ENCODE measurements at places on chromosomes 1 and 21.

DNA sequence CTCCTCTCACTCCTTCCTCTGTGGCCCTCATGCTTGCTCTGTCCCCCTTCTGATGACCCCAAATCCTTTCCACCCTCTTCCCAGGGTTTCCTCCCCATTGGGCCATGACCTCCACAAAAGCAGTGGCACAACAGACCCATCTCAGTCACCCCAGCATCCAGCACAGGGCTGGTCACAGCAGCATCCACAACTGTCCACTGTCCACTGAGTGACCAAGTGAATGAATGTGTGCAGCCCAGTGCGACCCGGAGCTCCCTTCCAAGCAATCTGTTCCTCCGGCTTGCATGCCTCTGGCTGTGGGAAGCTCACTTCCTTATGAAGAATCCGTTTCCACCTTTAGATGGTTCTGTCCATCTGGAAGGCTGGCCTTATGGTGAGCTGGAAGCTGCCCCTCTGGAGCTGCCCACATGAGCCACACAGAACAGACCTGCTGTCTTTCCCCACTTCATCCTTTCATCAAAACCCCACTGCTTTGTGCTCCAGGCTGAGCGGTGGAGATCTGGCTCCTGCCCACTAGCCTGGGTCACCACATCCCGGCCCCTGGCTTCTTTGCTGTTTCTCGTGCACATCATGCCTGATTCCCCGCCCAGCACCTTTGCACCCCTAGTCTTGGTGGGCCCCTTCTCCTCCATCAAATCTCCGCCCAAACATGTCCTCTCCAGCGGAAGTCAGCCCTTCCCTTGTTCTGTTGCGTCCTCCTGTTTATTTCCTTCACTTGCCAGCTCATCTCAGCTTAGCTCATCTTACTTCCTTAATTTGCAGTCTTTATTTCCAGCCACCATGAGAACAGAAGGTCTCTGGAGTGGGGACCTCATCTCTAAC, 56.4 kb downstream of the EDN2 start:
- DNase-seq = no peak

- DNase-seq = no peak
Measured at GRCh38 chr21:31186916-31187315, 148.6 kb upstream of the KRTAP19-8 start.

GRCh38 chr1:156281693-156282478, 739 bp downstream of the SMG5 start:
- DNase-seq = no peak

- no peak for DNase-seq
Measured at GRCh38 chr1:86441997-86442396, 18.0 kb downstream of the CLCA2 start.

GRCh38 chr1:200162258-200162657, 134.7 kb downstream of the NR5A2 start:
- no peak for DNase-seq

- DNase-seq = no peak
Measured at GRCh38 chr1:232667778-232668165, 37.8 kb upstream of the SIPA1L2 start.

GRCh38 chr1:84973498-84974334, 23.2 kb downstream of the MCOLN2 start:
- no peak for DNase-seq

GRCh38 chr1:205581321-205581980, 50.4 kb downstream of the ELK4 start:
- DNase-seq = no peak

DNA sequence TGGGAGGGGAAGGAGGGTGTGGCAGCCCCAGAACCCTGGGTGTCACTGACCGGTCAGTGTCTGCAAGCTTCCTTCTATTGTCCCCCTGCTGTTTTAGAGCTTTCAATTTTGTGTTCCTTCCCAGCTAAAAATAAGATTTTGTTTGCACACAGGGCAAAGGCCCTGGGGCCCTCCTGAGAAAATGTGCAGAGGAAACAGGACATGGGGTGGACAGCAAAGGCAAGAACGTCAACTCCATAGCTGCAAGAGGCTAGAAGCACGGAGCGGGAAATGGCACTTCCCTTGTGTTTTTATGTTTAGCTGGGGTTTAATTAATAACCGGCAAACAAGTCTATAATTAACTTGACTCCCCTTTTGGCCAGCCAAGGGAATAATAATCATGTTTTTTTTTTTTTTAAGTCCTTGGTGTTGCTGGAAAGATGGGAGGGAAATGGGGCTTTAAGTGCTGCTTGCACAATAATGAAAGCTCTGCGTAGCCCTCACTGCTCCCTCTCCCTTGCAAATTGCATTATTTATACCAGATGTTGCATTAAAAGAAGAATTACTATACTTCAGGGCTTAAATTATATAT, 261.4 kb upstream of the USP24 start:
- no peak for DNase-seq

DNA sequence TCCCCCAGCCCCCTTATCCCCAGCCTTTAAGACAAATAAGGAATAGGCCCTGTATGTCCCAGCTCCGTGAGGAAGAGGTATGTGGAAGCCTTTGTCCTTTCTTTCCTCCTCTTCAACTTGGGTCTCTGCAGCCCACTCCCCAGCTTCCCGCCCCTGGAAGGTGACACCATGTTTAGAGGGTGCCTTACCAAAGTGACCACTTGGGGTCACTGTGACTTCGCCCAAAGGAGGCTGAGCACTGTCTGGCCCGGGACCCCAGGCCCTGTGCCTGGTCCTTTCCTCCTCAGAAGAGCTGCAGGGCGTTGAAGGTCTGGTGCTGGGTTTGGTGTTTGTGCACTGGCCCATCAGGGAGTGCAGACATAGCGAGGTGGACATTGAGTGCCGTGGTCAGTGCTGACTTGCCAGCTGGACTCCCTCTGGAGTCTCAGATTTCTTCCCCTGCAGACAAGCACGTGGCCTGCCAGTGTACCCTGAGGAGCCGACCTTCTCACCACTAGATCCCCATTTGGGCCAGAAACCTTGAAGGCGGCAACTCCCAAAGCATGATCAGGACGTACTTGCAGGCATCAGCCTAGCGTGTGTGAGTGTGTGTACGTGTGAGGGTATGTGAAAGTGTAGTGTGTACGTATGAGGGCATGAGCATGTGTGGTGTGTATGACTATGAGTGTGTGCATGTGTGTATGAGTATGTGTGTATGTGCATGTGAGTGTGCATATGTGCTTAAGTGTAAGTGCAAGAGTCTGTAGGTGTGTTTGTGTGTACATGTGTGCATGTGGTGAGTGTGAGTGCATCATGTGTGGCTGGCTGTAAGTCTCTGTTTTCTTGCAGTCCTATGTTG, 181.4 kb upstream of the KIAA0040 start:
- DNase-seq = no peak

DNA sequence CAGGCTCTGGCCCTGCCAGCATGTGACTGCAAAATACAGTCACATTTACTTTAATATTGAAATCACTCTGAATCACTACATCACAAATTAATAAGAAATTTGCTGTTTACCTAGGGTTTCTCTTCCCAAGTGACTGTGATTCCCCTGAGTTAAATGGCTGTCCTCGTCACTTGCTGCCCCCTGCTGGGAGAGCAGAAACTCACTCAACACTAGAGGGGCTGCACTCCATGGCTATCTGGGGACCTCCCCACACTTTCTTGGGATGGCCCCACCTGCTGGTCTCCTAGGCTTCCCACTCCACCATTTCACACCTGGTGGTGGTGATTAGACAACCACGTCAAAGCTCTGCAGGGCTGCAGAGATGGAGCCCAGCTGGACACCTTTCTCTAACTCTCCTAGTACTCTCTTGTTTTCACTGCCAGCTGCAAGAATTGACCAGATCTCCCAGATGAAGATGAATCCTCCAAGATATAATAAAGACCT, 63.4 kb downstream of the CD2 start:
- DNase-seq = peak; percentile 53

DNA sequence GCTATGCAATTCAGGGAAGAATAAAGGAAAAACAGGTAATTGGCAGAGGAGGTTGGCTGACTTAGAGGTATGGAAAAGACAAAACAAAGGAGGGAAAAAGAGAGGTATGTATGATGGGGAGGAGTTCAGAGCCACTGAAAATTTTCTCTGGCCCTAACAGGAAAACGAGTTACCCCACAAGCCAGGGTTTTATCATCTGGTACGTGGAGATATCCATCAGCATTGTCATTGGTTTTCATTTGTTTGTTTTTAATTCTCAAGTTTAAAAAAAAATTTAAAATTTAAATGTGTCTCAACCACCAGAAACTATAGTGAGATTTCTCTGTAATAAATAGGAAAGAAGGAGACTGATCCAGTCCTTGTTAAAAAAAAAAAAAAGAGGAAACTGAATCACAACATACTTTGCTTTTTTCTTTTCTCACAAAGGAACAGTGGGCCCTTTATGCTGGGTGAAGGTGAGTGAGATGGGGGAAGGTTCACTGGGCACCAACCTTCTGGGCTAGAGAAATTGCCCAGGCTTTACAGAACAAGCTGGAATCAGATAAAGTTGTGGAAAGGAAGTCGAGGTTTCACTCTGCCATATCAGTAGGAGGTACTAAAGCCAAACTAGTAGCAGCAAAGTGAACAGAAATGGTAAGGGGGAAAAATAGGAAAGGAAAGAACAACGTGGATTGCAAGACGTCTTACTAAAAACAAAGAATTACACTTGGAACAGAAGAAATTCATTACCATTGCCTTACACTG, 2.7 kb downstream of the IFNAR2 start:
- DNase-seq = peak; percentile 45

GRCh38 chr1:179043266-179043665, 17.6 kb downstream of the FAM20B start:
- no peak for DNase-seq

GRCh38 chr1:13583595-13583965, at the start of gene PDPN:
PDPN (plus strand) TSS chr1:13583832; CDS start chr1:13584034, 202 bp downstream.
- no peak for DNase-seq

DNA sequence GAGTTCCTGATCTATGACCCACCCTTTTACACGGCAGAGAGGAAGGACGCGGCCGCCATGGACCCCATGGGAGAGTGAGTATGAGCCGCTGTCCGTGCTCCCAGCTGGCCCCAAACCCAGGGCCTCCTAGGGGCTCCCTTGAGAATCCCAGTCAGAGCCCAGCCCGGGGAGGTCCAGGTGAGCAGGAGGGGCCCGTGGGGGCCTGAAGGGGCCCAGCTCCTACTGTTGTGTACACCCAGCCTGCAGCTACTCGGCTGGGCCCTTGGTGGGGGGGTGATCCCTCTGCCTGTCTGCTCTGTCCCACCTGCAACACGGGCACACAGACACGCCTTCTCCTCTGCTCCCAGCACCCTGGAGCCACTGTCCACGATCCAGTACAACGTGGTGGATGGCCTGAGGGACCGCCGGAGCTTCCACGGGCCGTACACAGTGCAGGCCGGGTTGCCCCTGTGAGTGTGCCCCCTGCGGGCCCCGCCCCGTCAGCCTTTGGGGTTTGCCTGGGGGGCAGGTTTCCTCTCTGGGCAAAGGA, 28.6 kb upstream of the LRRC3 start:
- no peak for DNase-seq

DNA sequence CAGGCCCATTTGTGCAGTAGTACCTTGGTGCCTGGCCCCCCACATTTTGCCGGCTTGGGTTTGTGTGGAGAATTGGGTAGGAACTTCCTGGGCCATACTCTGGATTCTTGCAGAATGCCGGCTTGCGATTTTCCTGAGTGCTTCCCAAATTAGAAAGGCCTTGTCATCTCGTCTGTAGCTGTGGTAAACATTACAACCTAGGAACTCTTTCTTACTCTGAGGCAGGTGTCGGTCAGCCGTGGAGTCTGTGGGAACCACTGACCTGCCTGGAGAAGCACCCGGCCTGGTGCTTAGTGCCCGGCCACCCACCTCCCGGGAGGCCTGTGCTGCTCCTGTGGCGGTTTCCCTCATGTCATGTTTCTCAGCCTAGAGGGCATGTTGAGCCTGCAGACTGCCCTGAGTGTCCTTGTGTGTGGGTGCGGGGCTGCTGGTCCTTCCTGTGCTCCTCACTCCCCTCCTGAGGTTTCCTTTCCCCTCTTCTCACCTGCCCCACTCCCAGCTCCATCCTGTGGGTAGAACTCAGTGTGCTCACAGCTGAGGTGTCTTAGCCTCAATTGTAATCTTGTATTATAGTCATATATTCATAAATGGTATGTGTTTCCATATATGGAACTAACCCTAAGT, 64.7 kb downstream of the S100B start:
- DNase-seq = no peak

DNA sequence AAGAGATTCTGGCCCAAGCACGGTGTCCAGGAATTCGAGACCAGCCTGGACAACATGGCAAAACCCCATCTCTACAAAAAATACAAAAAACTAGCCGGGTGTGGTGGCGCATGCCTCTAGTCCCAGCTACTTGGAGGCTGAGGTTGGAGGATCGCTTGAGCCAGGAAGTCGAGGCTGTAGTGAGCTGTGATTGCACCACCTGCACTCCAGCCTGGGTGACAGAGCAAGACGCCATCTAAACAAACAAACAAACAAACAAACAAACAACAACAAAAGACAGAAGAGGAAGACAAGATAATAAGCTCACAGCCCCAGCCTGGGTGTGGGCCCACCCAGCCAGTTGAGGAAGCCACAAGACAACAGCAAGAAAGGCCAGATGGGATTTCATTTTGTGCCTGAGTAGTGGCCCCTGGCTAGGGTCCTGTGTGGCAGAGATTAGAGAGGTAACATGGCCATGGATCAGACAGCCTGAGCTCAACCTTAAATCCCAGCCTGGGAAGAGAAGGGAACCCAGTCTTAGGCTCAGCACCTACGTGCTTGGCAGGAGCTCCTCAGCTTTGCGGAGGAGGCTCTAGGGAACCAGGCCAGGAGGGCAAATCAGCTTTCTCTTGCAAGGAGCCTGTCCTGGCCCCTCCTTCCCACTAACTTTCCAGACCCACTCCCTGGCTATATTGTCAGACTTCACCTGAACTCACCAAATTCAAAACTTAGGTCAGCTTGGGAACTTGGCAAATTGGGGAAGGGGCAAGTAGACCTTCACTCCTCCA, 4.9 kb upstream of the BEST4 start:
- DNase-seq = no peak

DNA sequence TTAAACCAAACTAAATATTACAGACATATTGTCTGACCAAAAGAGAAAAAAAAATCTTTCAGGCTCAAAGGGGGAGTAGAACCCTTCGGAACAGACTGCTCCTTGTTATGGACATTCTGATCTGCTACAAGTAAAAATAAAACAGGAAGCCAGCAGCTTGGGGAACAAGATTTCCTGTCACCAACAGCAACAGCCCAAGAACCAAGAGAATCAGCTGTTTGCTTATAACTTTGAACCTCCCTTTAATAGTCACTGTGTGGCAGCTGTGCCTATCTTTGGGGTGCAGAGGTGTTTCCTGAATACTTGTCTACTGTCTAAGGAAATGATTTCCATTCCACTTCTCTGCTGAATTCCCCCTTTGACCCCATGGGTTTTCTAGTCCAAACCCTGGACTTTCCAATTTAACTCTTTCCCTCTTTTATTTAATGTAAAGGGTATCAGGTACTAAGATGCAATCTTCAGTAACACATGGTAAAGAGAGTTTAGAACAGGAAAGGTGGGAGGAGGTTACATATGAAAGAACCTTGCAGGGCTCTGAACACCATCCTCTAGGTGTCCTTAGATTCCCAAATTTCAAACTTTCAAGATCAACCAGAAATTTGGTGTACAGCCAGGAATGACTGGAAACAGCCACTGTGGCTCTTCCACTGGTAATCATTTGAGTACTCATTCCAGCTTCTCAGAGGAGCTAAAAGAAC, 38.6 kb downstream of the GPR3 start:
- peak; percentile 65 for DNase-seq

GRCh38 chr1:39199593-39199992, 4.9 kb upstream of the MACF1 start:
- DNase-seq = no peak
